ENCODE measurements at places on chromosomes 16 and 17.

DNA sequence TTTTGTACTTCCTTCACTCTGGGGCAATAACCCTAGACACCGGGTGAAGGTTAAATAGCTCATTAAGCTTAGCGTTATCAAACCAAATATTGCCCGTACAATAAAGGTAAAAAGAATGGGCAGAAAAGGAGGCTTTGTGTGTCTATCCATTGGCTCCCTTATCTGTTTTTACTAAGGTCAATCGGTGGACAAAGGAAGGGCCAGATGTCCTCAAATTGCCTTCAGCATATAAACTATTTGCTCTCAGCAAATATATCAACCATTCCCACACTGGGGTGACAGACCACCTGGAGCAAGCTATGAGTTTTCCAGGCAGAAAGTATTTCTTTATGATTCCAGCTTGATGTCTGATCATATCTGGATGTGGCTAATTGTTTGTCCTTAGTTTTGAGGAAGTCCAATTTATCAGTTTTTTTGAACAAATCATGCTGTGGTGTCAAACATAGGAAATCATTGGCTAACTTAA lies 25.3 kb upstream of the WIPI1 start:
- no peak for DNase-seq

GRCh38 chr17:82415786-82416185 lies 2.4 kb upstream of the HEXD start:
- no peak for DNase-seq

DNA sequence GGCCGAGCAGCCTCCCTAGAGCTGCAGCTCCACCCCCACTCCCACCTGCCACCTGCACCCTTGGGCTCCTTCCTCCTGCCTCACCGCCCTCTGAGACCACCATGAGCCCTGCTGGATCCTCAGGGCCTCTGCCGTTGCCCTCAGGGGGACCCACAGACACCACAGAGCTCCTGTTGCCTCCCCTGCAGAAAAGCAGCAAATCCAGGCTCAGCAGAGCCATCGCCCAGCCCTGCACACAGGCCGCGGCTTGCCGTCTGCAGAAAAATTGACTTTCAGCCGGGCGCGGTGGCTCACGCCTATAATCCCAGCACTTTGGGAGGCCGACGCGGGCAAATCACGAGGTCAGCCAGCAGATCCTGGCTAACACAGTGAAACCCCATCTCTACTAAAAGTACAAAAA lies 7.0 kb upstream of the PPP1R27 start:
- DNase-seq, result no peak

- no peak for DNase-seq
Observed at GRCh38 chr17:76467366-76467765, at the start of gene AANAT. TSS of gene AANAT (plus strand) at chr17:76467603. CDS start at chr17:76468747, 1,144 bp downstream.

- no peak for DNase-seq
Observed at GRCh38 chr17:69818467-69818866, 256.6 kb upstream of the KCNJ16 start.

Measured in stimulated activated CD8-positive, alpha-beta memory T cell treated with anti-CD3 and anti-CD28 coated beads, Interleukin-4, amount 100 ng/mL, for 1 hour (primary cell).